ENCODE measurements at places on chromosomes 5 and 9.

GRCh38 chr5:143613329-143613728 lies 198.6 kb upstream of the HMHB1 start:
- no peak for DNase-seq

DNA sequence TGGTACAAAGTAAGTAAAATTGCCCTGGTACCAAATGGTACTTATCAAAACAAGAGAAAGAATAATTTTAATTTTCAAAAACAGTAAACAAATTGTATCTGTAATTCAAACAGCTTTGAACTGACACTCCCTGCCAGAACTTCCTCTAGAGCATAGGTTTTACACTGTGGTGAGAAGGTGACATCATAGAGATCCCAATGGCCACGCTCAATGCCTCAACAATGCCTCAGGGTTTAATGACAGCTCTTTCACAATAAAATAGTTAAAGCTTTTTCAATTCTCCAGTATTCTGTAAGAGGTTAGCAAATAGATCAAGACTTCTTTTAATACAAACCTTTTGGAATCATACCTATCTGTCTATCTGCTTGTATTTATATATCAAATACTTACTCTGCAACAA lies 437.1 kb downstream of the PRR16 start:
- DNase-seq = no peak

DNA sequence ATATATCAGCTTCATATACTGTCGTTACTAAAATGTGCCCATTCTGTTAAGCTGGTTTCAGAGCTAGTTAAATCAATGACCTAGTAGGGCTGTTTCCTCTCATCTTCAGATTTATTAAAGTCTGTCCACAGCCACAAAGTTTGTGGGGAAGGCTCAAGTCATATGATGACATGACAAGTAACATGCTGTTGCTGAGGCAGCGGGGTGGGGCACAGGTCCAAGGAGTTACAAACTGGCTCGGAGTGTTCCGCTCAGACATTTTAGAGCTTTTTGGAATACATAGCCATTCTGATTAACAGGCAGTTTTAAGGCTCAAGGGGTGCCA lies 2.7 kb upstream of the ANP32B start:
- DNase-seq = no peak

GRCh38 chr9:136512651-136513071 lies 29.8 kb upstream of the SEC16A start:
- no peak for DNase-seq

DNA sequence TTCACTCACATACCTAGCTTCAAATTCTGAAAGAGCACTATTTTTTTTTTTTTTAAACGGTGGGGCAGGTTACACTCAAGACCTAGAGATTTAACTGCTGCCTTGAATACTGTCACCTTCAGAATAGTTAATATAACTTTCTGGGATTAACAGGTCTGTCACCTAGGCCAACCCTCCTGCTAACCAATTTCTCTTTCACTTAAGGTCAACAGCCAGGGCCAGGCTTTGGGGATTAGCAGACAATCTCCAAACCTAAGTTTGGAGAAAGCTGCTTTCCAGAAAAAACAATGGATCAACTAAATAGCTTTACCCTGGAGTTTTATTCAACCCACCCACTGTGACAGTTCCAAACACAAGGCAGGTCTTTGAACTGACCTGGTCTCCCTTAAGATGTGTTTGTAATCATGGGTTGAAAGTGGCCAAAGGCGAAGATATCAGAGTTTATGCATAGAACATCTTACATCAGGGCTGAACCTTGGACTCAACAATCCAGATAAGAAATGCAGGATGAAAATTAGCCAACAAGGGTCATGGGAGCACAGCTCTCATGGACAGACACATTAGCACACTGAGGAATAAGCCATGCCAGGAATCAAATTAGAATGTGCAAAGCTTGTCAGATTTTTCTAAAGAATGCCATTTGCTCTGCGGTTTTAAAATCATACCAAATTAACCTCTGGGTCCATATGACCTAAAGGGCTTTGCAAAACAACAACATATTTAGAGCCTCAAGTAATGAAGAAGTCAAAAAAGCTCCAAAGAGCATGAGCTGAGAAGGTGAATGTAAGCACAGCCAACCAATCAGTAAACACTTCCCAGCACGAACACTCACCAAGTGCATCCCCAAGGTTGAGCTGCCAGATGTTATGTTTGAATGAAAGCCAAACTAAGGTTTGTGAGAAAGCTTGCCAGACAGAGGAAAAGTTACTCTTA lies 538.5 kb upstream of the DMAC1 start:
- no peak for DNase-seq

- DNase-seq = no peak
Observed at GRCh38 chr5:14574891-14575508, 6.6 kb upstream of the OTULINL start.

- DNase-seq = no peak
Observed at GRCh38 chr9:28166179-28166578, 592.9 kb upstream of the C9orf72 start.

DNA sequence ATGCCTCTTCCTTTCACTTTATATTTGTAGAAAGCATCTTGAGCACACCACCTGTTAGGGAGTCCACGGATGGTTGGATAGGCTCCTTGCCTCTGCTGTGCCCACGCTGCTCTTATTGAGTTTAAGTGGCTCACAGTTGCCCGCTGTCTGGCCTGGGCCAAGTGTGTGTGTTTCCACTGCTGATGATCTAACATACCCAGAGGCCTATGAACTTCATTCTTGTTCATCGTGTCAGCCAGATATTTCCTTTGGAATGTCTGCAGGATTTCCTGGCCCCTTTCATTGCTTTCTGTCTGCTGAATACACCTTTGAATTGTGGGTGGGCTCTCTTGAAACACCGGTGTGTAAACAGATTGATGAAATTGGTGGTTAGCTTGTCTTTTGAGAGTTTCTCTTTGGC lies 46.6 kb downstream of the MVB12B start:
- DNase-seq = no peak

DNA sequence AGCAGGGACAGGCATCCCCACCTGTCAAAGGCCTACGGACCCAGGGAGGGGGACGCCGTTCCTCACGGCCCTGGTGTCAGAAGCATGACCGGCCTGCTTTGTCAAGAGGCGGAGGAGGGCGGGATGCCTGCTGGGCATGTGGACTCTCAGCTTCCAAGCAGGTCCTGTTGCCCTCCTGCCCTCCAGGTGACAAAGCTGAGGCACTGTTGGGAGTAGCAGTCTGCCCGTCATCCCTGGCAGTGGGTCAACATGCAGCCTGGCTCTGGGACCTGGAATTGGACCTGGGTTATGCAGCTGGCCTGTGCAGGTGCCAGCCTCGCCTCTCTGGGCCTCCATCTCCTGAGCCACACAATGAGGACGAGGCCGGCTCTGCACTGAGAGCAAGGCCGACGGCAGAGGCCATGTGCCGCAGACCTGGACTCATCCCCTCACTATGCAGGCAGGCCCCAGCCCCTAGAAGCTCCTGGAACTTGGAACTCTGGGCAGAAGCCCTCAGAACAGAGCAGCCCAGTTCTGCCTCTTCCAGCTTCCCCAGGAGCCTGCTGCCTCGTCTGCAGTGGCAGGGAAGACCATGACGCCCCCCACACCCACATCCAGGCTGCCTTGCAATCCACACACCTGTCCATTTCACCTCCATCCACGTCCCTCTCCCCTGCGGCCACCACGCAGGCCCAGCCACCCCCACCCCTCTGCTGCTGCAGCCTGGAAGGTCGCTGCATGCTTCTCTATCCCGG lies 20.8 kb upstream of the FCN1 start:
- DNase-seq = no peak

DNA sequence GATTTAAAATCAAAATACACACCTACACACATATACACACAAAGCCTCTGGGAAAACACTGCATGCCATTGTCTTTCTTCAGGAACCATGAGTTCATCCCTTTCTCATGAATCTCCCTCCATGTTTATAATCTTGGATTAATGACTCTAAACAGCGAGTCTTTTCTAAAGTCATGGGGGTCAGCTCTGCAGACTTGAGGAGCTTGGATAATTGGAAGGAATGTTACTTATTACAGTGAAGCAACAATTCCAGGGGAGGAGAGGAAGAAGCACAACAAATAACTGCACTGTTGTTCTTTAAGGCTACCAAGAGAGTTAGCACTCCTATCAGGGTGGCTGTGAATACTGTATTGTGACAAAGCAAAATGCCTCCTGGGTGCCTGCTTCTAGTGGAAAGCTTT lies 444.7 kb downstream of the ANXA1 start:
- DNase-seq = no peak

GRCh38 chr9:133184971-133185370 lies 21.3 kb upstream of the GBGT1 start:
- no peak for DNase-seq

DNA sequence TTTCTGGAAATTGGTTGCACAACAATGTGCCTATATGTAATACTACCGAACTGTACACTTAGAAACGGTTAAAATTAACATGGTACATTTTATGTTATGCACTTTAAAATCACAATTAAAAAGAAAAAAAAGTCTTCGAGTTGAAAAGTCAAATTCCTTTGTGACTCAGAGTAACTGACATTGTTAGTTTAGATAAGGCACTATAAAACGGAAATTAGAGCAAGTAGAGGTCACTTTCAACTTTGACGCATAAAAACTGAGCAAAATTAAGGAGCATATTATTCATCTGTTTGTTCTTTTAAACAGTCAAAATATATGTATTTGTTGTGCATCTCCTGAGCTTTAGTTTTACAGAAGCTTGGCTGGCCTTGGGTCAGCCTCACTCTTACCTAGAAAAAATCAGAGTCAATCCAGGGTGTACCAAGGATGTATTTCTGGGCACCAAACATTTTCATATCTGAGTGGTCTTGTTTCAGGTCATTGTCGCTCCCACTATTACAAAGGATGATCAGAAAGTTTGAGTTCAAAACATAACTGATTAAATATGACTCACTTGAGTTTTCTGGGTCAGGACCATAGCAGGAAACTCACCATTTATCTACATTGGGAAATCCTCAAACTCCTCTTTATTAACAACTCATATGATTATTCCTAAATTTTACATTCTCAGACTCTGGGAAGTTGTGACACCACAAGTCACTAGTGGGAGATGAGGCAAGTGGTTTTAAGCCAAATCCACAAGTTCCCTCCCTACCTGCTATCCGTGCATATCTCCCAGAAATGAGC lies 160.6 kb downstream of the CCDC192 start:
- no peak for DNase-seq

DNA sequence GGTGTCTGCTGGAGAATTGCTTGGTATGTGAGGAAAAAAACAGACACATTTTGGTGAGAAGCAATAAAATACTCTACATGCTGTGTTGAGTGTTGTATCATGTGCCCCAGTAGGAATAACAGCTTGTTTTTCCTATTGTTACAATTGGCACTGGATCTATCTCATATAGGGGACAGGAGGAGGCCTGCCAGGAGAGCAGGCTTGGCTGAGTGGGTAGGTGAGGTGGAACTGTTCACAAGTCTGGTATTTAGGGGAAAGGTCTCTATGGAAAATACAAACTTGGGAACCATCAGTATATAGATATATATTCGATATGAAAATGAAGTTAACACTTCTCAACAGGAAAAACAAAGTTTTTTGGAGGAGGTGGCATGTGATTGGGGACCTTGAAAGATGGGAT lies 9.5 kb upstream of the SH3TC2 start:
- DNase-seq = no peak

DNA sequence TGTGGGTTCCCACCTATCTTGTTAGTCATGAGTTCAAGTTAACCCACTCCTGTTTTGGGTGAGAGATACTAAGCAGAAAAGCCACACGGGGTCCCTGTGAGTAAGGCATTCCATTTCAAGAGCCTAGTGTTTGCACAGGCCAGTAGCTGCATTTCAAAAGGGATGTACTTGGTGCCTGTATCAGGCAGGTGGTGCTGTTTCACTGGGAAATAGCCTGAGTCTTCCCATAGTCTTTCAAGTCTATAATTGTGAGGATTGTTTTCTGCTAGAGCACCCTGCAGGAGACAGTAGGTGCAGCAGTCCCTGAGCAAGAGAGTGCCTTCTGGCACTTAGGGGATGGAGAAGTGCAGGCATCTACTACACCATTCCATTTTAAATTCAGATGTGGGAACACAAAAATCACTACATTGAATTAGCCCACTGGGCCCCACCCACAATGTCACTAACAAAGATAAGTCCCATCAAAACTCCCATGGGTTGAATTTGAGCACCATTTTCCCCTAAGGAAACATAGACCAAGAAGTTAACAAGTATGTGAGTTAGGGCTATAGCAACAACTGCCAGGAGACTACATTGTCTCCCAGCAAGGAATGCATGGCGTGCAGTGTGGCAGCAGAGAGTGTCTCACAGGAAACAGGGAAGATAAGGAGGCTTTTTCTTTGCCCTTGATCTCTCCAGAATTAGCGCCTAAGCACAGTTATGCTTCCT lies 263.2 kb downstream of the COX7C start:
- DNase-seq = peak; percentile 12

DNA sequence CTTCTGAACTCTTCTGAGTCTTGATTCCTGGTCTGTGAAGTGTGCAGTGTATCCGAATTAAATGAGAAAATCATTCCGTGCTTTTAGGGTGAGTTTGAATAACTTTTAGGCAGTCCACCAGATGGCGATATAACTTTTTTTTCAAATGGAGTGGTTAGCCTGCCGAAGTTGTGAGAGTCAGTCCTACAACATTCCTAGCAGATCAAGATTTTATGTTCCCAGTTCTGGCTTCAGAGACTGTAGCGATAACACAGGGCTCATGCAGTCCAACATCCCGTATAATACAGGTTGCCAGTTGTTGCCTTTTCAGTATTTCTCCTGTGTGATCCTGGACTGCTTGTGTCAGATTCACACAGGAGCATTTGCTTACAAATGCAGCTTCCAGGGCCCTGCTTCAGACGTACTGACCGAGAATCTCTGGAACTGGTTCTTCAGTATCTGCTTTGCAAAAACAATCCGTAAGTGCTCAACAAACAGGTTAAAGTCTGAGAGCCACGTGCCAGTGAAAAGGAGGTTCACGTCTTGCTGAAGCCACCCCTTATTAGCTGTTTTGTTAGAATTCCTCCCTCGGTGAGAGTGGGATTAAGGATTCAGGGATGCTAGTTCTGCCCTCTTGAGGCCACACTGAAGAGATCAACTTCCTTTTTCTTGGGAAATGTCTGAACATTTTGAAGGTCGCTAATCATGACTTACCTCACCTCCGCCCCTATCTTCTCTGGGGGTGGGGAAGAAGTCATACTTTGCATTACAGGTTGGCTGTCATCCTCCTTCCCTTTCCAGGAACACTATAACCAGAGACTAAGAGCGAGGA lies 22.8 kb downstream of the SMIM3 start:
- no peak for DNase-seq

GRCh38 chr5:124923131-124923530 lies 176.7 kb upstream of the ZNF608 start:
- no peak for DNase-seq

- DNase-seq = no peak
Observed at GRCh38 chr5:15249152-15249551, 250.8 kb upstream of the FBXL7 start.

DNA sequence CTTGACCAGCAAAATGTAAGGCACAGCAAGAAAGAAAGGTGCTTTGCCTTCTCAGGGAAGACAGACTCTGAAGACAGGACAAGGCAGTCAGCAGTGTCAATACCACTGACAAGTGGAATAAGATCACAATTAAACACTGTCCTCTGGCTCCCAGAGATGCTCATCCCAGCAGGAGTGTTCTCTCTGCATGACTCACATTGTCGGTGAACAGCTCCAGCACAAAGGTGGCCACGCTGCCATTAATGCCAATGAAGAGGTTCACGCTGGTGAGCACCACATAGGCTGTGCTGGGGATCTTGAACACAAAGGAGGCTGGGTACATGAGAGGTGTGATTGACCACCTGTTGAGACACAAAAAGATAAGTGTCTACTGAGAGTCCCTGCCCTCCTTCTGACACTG lies 31.9 kb downstream of the NIPSNAP3B start:
- no peak for DNase-seq
